ENCODE measurements at places on chromosomes 1 and 21. TPM values are rescaled to one million over a fixed set of nuclear protein-coding genes. Genes with fewer than 3 reads are reported as not detected.

The CFAP141 gene
- total RNA-seq = not detected

The CD34 gene
- 1.8 TPM for total RNA-seq

The CD5L gene
- 0.69 TPM for total RNA-seq

The GRIK1 gene
- 41.8 TPM for total RNA-seq

The KRTAP7-1 gene
- not detected for total RNA-seq

The MYOC gene
- total RNA-seq = not detected

The PTGS2 gene
- 1.6 TPM for total RNA-seq

The PRDM16 gene
- total RNA-seq = 3.2 TPM

The CTXND2 gene
- total RNA-seq = not detected

The EXOSC10 gene
- 49.6 TPM for total RNA-seq

The REN gene
- total RNA-seq = not detected

The PLA2G2A gene
- not detected for total RNA-seq

All from diencephalon (tissue), 1 donor.